CMK (cell line): ENCODE measurements at places on chromosomes 1 and 21.

DNA sequence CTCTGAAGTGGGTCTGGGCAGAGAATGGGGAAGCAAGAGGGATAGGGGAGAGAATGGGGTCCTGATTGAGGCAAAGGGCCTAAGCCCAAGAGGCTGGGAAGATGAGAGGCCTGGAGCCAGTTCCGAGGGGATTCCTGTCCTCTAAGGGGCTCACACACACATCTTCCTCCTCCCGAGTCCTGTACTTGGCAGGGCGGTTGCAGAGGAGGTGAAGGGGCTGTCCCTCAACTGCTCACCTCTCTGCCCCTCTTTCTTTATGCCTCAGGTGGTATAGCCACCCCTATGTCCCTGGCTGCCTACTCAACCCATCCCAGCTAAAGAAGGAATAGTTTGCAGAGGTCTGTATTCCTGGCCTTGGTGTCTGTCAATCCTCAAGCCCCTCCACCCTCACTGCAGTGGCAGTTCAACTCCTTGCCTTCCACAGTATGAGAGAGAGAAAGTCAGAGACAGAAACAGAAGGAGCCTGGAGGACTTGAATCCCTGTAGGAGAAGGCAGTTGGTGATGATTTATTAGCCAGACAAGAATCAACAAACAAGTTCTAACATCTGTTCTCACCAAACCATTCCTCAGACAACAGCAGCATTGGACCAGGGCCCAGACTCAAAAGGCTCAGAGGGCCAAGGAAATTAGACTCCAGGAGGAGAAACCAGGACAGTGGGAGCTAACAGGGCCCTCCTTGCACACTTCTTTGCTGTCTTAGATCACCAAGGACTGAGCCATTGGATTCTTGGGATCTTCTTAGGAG is 10.7 kb downstream of the SH2D2A start:
- no peak for DNase-seq

DNA sequence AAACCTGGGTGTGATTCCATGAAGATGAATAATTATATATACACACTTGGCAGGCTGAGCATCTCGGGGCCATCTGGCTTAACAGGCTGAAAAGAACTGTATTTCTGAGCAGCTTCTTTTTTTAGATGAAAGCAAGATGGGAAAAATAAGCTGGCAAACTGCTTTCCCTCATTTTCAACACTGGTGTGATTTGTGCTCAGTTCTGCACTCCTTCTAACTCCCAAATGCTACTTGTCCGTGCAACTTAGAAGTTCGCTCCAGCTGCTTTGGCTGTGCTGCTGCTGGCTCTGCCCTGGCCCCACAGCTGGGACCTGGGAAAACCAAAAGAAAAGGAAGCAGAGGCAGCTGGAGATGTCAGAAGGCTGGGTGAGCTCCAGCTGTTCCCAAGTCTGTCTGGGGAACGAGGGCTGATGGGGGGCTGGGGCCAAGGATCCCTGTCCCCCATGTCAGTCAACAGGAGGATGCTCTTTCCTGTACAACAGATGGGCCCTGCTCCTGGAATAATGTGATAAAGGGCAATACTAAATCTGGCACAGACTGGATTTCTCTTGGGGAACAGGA is 44.9 kb downstream of the PAFAH2 start:
- no peak for DNase-seq

GRCh38 chr1:24373710-24374109 is 39.9 kb downstream of the STPG1 start:
- DNase-seq: no peak

GRCh38 chr1:178243119-178243518 is 149.2 kb downstream of the RASAL2 start:
- no peak for DNase-seq

GRCh38 chr1:101262060-101262459 is 25.2 kb downstream of the S1PR1 start:
- DNase-seq: no peak

GRCh38 chr1:180026556-180026955 is 71.9 kb downstream of the CEP350 start:
- DNase-seq: no peak

DNA sequence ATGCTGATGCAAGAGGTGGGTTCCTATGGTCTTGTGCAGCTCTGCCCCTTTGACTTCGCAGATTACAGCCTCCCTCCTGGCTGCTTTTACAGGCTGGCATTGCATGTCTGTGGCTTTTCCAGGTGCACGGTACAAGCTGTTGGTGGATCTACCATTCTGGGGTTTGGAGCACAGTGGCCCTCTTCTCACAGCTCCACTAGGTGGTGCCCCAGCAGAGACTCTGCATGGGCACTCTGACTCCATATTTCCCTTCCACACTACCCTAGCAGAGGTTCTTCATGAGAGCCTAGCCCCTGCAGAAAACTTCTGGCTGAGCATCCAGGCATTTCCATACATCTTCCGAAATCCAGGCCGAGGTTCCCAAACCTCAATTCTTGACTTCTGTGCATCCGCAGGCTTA is 989.0 kb downstream of the PLA2G4A start:
- no peak for DNase-seq

DNA sequence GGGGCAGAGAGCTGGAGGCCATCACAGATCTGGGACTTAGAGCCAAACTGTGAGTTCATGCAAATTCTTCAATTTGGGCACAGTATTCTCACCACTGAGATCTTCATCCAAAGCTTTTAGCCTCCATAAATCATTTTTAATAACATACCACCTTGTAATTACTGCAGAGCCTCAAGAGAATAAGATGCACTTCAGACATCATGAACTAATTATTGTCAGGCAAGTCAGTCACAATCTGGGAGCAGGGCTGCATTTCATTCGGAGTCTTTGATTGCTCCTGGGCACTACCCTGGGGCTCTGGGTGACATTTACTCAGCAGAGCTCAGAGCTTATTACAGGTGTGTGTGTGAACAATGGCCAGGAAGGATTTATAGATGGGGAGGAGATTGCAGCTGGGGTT is 623.7 kb downstream of the PTPRU start:
- no peak for DNase-seq

DNA sequence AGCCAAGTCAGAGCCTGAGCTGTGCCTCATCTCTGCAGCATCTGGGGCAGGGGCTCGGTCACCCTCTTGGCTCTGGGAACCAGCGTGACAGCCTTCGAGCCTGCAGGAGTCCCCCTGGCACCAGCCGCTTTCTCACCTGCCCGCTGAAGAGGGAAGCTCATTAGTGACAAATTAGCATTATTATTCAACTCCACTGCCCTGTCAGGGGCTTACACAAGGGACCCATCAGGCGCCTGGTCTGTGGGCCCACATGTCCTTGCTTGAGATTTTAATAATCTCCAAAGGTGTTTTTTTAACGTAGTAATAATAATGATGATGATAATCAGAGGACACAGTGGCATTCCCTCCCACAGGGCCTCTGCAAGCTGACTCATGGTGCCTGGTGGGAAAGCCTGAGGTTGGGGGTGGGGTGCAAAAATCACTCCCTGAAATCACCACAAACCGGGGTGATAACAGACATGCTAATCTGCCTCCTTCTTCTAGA is 98.1 kb upstream of the IGSF21 start:
- DNase-seq: no peak

DNA sequence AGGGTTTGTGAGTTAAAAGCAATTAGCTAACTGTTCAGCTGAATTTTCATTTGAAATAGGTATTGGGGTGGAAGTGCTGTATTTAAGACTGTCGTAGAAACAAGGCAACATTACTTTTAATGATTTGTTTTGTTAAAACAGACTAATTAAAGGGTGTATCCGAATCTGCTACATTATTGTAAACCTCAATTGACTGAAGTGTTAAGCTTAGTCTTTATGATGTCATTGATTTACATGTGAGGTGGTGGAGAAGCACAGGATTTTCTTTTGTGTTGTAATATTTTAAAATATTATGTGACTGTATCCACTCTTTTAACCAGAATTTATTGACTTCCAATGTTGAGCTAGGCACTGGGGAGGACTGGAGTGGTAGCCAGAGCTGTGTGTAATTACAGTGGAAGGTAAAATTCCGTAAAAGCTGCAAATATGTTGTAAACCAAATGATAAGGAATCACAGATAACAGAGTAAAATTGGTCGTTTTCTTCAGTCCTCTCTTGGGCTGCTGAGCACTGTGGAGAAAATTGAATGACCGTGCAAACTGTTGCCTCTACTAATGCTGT is 1.6 kb downstream of the HOOK1 start:
- no peak for DNase-seq

DNA sequence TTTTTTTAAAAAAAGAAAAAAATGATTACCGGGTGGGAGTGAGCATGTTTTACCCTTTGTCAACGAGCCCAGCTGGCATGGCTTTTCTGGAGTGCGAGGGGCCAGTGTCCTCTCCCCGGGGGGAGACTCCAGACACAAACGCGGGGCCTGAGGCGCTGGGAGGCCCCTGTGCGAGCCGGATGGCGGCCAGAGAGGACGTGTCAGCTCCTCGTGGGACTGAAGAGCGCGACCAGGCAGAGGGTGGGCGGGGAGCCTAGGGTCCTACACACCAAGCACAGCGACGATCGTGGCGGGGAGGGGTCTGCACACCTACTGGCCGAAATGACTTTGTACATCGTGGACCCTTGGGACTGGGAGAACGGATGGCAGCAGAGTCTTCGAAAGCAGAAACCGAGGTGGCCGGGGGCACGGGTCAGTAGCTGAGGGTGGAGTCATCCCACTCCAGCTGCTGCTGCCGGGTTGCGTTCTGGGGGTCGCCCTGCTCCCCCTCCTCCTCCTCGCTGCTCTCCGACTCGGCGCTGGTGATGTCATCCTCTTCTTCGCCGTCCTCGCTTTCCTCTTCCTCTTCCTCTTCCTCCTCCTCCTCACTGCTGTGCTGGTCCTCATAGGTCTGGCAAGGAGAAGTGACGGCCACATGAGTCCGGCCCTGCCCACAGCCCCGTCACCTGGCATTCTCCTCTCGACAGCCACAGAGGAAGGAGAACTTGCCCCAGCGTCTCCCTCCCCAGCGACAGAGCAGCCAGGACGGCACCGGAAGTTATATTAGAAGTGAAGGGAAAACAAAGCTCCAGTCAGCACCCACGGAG is 78.8 kb downstream of the PIK3CD start:
- DNase-seq: no peak

GRCh38 chr1:40313958-40314720 is 2.9 kb downstream of the COL9A2 start:
- no peak for DNase-seq

DNA sequence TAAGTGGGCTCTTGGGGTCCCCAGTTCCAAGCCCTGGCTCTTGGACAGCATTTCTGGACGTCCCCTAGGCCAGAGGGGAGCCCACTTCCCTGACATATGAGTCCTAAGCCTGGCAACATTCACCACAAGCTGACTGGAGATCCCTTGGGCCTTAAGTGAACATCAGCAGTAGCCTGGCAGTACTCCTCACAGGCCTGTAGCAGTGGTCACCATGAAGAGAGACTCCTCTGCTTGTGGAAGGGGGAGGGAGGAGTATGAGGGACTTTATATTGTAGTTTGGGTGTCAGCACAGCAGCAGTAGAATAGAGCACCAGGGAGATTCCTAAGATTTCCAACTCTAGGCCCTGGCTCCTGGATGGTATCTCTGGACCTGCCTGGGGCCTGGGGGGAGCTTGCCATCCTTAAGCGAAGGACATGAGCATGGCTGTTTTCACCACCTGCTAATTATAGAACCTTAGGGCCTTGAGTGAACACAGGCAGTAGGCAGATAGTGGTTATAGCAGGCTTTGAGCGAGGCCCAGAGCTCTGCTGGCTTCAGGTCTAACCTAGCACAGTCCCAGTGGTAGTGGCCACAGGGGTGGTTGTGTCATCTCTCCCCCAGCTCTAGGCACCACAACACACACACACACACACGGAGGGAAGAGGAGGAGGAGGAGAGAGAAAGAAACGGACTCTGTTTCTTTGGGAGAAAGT is 71.4 kb upstream of the APOBEC4 start:
- DNase-seq: no peak

DNA sequence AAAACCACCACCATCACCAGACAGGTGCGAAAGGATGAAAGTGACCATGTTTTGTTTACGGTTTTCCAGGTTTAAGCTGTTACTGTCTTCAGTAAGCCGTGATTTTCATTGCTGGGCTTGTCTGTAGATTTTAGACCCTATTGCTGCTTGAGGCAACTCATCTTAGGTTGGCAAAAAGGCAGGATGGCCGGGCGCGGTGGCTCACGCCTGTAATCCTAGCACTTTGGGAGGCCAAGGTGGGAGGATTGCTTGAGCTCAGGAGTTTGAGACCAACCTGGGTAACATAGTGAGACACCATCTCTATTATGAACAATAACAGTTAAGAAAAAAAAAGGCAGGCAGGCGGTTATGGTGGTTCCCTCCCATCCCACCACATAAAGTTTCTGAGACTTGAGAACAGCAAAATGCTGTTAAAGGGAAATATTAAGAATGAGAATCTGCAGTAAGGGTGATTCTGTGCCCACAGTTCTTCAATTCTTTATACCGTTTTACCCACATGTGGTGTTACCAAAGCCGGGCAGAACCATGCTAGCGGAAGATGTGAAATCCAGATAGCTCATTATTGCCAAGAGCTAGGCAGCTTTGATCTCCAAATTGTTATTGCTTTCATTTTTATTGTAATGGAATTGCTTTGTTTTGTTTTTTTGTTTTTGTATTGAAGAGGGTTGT is 34.5 kb upstream of the TDRD10 start:
- DNase-seq: no peak

DNA sequence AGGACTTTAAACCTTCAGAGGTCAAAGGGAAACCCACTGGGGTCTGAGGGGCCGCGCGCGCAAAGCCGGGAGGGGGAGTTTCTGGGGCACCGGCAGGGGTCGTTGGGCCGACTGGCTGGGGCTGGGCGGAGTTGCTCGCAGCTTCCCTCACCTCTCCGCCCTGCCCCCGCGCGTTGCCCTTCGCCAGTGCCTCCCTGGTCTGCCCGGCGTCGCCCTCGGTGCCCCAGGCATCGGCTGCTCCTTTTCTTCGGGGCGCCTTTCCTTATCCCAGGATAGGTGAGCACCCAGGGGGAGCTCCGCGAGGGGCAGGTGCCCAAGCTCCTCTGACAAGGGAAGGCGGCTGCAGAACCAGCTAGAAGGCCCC is 390 bp upstream of the NGF start:
- DNase-seq: no peak

GRCh38 chr1:201020721-201021629 is 2.5 kb downstream of the KIF21B start:
- DNase-seq: peak; percentile 65

DNA sequence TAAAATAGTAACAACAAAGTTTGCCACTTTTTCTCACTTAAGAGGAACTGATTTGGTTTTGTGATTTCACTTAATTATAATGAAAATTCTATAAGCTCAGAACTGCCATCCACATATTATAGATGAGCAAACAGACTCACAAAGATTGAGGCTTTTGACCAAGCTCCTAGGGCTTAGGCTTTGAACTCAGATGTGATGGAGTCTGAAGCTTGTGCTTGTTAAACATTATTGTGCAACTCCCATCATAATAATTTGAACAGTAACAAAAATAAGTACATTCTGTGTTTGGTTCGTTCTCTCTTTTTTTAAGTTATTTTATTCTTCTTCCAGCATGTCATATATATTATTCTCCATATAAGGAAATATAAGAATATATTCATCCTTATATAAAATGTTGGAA is 403.4 kb downstream of the PTPRC start:
- DNase-seq: no peak

- DNase-seq: no peak
Measured at GRCh38 chr1:8421721-8422120, 103.8 kb downstream of the SLC45A1 start.

DNA sequence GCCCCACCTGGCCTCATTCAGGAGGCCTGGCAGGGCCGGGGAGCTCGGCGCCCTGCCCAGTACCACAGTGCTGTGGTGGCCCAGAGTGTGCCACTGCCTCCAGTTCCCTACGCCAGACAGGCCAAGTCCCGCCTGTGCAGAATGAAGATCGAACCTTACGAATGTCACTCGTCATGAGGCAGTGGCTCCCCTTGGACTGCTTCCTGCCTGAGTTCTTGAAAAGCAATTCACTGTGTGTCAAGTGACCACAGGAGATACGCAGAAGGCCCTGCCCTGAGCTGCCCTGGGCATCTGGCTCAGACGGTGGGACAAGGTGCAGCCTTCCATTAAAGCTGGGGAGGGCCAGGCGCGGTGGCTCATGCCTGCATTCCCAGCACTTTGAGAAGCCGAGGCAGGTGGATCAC is 49.6 kb upstream of the LRP8 start:
- no peak for DNase-seq
